ENCODE measurements at places on chromosomes 2 and 18. TPM values are rescaled to one million over a fixed set of nuclear protein-coding genes. Genes with fewer than 3 reads are reported as not detected.

The MDH1B gene
- 0.32 TPM for total RNA-seq

The DUSP19 gene
- total RNA-seq, result 1.5 TPM

The PDE1A gene
- total RNA-seq, result 206 TPM

The CHRND gene
- total RNA-seq, result not detected

The KLHL29 gene
- 5.2 TPM for total RNA-seq

The CRYBA2 gene
- not detected for total RNA-seq

The LYPD1 gene
- 1.1 TPM for total RNA-seq

The BCL2L11 gene
- total RNA-seq, result 3.4 TPM

The SAG gene
- not detected for total RNA-seq

The UGT1A8 gene
- not detected for total RNA-seq

The DTNA gene
- 2.4 TPM for total RNA-seq

The DLX2 gene
- 0.16 TPM for total RNA-seq

The AKAIN1 gene
- total RNA-seq, result not detected

The CAPN10 gene
- 15.9 TPM for total RNA-seq

The MREG gene
- total RNA-seq, result 1.1 TPM

The FBXO48 gene
- total RNA-seq, result 0.49 TPM

The RUFY4 gene
- total RNA-seq, result not detected

The PLA2R1 gene
- 12.5 TPM for total RNA-seq

The CLHC1 gene
- total RNA-seq, result not detected

The CASP10 gene
- 5.2 TPM for total RNA-seq

The SUMO1 gene
- 98.5 TPM for total RNA-seq

The PSMA8 gene
- not detected for total RNA-seq

The GYPC gene
- 110 TPM for total RNA-seq

All from cardiac atrium fibroblast (primary cell).